ENCODE measurements at places on chromosomes 12 and 14. TPM values are rescaled to one million over a fixed set of nuclear protein-coding genes. Genes with fewer than 3 reads are reported as not detected.

GRCh38 chr12:26345471-26346003, 150.2 kb downstream of the SSPN start:
- no peak for DNase-seq

DNA sequence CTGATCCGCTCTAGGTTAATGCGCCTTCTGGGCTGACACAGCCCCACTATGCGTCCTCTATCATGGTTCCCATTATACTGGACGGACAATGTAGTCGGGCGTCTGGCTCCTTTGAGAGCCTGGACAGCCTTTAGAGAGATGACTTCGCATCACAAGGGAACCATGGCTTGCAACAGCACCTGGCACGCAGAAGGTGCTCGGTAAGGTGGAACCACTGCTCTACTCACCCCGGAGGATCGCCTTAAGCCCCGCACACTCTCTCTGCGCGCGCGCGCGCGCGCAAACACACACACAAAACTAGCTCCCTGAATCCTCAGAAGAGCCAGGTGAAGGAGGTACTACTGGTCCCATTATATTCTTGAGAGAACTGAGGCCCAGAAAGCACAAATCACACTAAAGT, 7.1 kb downstream of the MAP3K12 start:
- no peak for DNase-seq

DNA sequence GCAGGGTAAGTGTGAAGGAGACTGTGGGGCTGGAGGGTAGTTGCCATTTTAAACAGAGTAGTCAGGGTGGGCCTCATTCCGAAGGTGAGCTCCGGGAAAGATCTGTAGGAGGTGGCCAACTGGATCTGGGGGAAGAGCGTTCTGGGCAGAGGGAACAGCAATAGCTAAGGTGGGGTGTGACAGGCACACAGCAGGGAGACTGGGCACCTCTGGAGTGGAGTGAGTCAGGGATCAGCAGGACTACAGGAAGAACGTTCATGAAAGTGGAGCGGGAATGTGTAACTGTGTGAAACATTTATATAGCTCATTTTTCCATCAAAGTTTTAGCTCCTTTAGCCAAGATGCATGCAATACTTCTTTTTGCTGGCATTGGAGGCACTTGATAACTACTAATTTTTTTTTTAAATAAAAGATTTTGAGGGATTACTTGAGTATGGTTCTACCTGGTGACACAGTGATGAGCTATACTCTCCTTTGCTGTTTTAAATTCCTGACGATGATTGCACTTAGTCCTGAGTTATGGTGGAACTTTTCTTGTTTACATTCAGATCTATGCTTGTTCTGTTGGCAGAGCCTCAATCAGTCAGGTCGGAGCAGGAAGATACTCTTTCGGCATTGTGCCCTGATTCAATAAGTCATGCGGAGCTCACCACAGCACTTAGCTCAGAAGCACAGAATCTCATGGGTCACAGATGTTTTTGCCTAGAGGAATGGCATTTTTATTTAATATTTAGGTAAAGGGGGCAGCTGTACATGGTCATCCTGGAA, 106.4 kb downstream of the WIF1 start:
- no peak for DNase-seq

DNA sequence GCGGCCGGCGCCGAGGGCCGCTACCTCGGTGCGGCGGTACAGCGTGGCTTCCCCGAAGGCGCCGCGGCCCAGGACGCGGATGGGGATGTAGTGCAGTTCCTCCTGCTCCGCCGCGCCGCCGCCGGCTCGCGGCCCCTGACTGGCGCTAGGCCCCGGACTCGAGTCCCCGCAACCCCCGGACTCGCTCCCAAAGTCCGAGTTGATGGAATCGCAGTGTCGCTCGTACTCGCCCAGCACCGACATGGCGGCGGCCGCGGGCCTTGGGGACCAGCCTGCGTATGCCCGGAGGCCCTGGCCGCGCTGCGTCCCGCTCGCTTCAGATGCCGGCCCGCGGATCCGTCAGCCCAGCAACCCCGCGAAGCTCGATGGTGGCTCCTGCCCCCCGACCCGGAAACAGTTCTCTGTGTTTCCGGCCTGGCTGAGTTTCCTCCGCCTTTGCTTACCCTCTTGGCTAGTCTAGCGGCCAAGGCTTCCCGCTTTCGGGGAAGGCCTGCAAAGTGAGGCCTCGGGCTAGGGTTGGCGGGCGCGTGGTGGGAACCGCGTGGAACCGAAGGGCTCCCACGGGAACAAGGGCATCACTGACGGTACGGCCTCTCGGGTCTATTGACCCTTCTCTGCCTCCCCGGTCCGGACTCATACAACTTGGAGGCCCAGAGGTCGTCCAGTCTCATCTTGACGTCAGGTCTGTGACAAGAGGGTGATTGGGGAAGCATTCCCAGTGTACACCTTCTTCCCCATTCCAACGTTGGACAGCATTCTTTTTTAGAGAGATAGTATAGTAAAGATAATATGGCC, at the start of gene NEK9:
TSS of gene NEK9 (minus strand) at position 370 of the 795 bp plus-strand sequence. CDS start at position 243, 127 bp downstream.
- DNase-seq, result peak; percentile 91

DNA sequence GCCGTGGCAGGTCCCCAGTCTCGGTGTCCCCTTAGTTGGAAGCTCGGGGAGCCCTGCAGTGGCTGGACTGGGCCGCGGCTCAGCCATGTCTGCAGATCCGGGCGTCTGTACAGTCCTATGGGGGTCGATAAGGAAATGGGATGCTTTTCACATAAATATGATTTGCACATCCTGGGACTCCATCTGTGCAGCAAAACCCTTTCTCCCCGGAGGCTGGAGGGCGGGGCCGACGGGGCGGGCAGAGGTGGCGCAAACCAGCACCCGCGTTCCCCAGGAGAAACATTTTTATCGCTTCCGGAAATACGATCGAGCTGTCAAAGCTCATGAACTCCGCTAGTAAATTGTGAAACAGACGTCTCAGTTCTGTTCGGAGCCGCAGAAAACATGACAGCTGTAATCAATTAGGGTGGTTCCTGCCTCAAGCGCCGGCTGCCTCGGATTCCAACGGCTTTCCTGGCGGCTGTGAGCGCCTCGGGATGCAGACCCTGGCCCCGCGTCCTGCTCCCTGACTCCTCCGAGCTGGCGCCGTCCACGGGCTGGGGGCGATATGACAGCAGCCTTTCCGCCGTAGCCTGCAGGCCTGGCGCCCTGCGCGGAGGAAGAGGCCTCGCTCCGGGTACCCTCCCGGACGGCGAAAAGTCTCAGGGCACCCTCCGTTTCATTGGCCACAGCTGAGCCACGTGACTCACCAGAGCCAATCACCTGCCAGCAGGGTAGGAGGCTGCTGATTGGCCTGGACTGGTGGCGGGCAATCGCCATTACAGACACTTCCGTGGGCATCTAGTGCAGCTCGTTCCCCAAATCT, 23.0 kb downstream of the DIO3 start:
- DNase-seq, result no peak

DNA sequence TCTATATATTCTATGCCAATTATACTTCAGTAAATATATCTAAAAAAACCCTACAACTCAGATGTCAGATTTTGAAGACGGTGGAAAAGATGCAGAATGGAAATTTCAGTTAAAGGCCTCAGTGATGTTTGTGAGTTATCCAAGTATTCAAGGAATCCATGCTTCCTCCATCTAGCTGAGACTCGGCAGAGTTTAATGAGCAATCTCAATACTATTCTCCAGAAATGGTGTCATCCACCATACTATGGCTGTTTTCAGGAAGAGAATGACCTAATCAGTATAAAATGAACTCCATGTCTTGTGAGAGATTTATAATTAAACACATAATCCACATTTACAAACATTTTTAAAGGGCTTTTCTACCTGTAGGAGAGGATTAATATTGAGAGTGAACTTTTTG, 66.0 kb downstream of the KLHL28 start:
- DNase-seq, result no peak

GRCh38 chr12:30613119-30613830, 82.4 kb downstream of the IPO8 start:
- no peak for DNase-seq

- no peak for DNase-seq
These were observed 154.0 kb downstream of the ITPR2 start for GRCh38 chr12:26678697-26679660.

DNA sequence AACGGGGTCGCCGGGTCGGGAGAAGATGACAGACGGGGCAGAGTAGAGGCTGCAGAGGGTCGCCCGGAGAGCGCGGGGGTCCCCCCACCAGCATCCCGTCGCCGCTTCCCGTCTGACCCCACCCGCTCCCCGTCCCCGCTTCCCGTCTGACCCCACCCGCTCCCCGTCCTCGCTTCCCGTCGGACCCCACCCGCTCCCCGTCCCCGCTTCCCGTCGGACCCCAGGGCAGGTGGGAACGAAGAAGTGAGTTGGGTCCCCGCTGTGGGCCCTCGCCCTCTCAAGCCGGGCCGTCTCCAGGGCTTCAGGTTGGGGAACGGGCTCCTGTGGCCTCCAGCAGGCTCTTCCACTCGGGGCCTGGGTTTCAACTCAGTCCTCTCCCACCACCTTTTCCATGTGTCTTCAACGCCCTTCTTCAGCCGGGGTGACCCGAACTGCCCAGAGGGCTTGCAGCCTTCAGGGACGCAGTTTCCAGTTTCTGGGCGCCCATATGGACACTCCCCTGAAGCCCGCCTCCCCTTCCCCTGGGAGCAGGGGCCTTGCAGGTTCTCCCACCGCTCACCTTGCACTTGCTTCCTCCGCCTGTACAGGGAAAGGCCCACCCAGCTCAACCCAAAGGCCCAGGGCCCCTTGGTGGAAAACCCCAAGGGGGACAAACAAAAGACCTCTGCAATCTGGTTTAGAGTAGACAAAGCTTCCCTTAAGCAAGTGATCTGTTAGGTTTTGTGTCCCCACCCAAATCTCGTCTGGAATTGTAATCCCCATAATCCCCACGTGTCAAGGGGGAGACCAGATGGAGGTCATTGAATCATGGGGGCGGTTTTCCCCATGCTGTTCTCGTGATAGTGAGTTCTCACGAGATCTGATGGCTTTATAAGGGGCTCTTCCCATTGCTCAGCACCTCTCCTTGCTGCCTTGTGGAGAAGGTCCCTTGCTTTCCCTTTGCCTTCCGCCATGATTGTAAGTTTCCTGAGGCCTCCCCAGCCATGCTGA, 66.5 kb downstream of the TNFAIP2 start:
- no peak for DNase-seq

- no peak for DNase-seq
These were observed 147.4 kb downstream of the ANO2 start for GRCh38 chr12:5797661-5798060.

DNA sequence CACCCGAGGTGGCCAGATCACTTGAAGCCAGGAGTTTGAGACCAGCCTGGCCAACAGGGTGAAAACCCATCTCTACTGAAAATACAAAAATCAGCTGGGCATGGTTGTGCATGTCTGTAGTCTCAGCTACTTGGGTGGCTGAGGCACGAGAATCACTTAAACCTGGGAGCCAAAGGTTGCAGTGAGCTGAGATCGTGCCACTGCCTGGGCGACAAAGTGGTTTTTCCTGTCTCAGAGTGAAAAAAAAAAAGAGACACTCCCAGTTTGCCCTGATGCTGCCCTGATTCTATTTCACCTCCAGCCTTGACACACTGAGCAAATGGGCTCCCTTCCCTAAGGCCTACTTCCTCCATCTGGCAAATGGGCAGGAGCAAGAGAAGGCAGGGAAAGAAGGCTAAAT, 28.5 kb upstream of the PLEK2 start:
- DNase-seq, result no peak

- DNase-seq, result no peak
These were observed 538.1 kb downstream of the C12orf50 start for GRCh38 chr12:87491089-87491488.

DNA sequence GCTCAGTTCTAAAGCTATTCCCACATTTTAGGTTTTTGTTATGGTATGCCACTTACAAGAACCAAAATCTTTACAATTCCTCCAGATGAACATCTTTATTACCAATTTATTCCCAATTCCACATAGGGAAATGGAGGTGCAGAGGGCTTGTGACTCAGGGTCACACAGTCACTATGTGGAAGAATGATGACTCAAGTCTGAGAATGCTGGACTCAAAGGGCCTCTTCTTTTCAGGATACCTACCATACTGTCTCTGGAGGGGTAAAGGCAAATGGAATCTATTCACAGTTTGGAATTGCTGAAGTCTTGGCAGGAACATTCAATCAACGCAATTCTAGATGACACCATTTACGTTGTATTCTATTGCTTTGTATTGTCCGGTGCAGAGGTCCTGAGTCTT, 48.2 kb upstream of the MANSC4 start:
- DNase-seq, result no peak

DNA sequence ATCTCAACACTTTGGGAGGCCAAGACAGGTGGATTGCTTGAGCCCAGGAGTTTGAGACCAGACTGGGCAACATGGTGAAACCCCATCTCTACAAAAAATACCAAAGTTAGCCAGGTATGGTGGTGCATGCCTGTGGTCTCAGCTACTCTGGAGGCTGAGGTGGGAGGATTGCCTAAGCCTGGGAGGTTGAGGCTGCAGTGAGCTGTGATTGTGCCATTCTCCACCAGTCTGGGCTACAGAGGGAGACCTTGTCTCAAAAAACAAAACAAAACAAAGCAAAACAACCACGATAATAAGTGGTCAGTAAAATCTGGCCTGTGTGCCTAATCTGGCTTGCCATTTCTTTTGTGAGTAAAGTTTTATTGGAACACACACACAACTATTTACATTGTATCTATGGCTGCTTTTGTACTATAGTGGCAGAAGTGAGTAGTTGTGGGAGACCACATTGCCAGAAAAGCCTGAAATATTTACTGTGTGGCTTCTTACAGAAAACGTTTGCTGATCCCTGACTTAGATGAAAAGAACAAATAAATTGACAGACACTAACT, 19.4 kb upstream of the KLRG1 start:
- DNase-seq, result no peak

- DNase-seq, result no peak
These were observed 60.4 kb downstream of the TMTC3 start for GRCh38 chr12:88202500-88202899.

FIGNL2 gene
- total RNA-seq, result 0.54 TPM

ZDHHC22 gene
- total RNA-seq, result not detected

TAS2R10 gene
- total RNA-seq, result not detected

KRT80 gene
- not detected for total RNA-seq

BCL11B gene
- total RNA-seq, result 65.7 TPM

TMED10 gene
- 158 TPM for total RNA-seq

WDHD1 gene
- 60.7 TPM for total RNA-seq

DCP1B gene
- total RNA-seq, result 13.6 TPM
